ENCODE measurements at places on chromosomes 7 and 10.
A peak's percentile ranks its signal among the peaks of the same experiment; 100 is the strongest.

DNA sequence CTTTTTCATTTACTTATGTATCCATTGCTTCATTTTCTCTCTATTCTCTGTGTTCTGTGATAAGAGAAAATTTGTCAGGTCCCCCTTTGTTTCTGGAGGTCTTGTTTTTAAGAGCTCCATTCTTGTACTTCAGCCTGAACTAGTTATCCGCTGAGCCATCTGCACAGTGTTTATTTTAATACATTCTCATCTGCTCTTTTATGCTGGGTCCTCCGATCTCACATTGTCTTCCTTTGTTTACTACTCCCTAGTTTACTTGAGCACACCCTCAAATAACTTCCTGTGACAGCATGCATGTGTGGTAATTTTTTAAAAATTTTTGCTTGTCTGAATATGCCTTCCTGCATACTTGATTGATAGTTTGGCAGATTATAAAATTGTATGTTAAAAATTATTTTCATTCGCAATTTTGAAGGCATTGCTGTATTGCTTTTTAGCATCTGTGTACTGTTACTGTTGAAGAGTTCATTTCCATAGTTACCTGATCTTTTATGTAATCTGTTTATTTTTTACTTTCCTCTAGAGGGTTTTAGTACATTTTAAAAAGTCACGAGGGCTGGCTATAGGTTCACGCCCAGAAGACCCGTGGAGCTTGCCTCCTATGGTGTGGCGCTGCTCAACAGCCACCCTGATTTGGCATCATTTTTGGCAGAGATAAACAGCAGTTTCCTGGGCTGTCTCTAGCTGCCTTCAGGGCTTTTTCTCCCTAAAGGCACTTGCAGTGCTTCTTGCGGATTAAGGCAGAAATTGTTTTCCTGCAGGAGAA, 31.9 kb downstream of the RSBN1L start:
- peak; percentile 12 for DNase-seq

- DNase-seq, result no peak
Observed at GRCh38 chr7:517774-518629, 1.6 kb downstream of the PDGFA start.

DNA sequence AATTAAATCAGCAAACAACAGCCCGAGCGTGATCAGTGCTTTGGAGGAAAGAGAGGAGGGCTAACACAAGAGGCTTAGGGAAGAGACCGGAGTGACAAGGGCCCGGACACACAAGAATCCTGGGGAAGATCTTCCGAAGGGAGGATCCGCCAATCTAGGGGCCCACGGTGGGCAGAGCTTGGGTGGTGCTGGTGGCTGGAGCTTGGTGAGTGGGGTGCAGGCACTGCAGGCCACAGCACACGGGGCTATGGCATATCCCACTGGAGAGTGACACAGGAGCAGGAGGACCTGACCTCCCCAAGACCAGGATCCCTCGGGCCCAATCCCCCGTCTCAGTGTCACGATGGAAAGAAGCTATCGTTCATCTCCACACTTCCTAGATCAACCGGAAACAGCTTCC, 471.3 kb upstream of the FOXK1 start:
- no peak for DNase-seq

DNA sequence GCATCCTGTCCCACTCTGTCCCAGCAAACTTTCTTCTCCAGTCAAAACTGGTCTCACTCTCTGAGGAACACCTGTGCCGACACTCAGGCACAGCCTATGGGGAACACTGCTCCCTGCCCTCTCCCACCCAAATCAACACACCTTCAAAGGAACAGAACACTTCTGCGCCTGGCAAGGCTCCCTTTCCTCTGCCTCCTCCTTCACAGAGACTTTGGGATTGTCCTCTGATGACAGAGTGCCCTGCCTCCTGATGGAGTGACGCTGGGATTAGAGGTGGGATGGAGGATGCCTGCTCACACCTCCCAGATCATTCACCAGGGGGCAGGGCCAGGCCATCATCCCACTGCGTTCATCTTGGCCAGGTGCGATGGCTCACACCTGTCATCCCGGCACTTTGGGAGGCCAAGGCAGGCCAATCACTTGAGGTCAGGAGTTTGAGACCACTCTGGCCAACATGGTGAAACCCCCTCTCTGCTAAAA, 26.5 kb downstream of the KLF6 start:
- DNase-seq, result no peak

DNA sequence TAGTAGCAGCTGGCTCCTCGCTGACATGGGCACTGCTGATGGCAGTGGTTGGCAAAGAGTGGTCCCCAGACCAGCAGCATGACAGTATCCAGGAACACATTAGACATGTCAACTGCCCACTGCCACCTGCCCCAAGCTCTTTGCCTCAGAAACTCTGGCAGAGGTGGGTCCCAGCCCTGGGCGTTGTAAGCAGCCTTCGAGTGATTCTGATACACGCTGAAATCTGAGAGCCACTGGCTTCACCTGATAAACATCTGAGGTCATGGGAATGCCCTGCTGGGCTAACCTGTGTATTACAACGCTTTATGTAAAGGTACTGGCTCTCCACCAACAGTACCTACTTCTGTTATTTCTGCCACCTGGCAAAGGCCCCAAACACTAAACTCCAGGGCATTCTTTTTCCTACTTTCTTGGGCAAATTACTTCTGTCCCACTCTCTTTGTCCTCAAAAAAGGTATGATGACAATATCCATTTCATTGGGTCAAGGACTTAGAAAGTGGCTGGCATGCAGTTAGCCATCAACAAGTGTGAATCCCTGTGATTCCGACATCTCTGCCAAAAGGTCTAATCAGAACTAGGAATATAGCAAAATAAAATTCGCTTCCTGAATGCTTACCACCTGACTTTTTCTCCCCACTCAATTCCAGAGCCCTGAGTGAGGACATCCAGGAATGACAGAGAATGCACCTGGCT, 9.2 kb downstream of the SGMS1 start:
- peak; percentile 11 for DNase-seq

Data from CD4-positive, alpha-beta memory T cell (primary cell).